ENCODE measurements at places on chromosomes 1 and 21. TPM values are rescaled to one million over a fixed set of nuclear protein-coding genes. Genes with fewer than 3 reads are reported as not detected.

DNA sequence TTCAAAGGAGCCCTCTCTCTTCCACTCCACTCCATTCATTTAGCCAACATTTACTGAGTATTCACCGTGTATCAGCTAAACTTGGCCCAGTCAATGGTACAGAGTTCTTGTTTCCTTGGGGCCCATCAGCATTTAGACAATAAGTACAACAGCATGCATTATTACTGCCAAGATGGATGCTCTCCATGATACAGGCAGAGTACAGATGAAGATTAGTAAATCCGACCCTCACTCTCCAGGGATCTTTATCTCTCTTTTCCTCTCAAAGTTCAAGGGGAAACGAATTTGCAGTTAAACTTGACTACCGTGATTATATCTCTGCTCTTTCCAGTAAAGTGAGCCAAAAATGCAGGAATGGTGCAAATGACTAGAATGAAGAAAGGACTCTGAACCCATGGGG, 184.6 kb upstream of the DUSP10 start:
- no peak for DNase-seq

DNA sequence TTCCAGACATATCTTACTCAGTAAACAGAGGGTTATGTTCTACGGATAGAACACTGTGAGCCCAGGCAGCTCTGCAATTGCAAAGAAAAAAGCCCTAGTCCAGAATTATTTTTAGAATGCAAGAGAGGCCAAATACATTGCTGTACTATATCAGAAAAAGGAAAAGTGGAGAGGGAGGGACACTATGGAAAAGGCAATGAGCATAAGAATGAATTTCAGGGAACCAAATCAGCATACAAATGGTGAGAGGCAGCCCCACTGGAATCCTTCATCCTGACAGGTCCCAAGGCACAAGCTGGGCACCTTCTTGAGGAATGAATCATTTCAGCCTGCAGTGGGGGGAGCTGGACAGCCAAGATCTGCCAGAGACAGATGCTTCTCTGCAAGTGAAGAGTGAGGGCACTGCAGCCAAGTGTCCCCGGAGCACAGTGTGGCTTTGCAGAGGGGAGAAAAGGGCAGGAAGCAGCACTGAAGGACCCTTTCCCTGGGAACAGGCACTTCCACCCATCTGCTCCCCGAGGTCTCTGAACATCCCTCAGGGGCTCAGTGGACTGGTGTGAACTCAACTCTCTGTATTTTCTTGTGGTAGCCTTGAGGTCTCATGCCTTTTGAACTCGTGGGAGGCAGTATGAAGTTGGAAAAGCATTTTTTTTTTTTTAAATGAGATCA, 115.6 kb downstream of the XCL2 start:
- DNase-seq = no peak

- no peak for DNase-seq
These were observed 71.1 kb downstream of the IER5 start for GRCh38 chr1:181159451-181160140.

DNA sequence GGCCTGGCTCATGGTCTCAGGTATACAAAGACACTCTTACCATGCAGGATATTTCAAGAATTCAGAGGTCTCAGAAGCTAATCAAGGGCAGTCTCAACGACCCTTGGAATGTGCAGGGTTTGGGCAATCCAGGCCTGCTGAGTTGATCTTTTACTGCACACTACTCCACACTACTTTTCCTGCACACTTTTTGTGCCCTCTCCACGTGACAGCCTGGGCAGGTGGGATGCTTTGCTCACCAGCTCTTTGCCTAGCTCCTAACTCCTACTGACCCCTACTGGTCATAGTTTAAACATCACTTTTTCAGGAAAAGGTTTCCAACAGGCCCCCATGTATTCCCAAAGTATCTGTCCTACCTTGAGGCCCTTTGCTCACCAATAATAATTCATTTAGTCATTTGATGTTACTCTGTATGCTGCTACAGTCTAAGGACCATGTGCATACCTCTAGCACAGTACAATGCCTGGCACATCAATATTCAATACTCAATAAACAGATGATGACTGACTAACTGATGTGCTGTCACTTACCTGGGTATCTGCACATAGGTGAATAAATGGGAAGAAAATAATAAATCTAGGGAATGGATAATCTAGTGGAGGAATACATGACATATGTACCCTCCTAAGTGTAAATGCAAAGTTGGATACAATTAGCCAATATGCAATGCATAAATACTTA, 9.6 kb downstream of the DUSP23 start:
- DNase-seq = no peak

DNA sequence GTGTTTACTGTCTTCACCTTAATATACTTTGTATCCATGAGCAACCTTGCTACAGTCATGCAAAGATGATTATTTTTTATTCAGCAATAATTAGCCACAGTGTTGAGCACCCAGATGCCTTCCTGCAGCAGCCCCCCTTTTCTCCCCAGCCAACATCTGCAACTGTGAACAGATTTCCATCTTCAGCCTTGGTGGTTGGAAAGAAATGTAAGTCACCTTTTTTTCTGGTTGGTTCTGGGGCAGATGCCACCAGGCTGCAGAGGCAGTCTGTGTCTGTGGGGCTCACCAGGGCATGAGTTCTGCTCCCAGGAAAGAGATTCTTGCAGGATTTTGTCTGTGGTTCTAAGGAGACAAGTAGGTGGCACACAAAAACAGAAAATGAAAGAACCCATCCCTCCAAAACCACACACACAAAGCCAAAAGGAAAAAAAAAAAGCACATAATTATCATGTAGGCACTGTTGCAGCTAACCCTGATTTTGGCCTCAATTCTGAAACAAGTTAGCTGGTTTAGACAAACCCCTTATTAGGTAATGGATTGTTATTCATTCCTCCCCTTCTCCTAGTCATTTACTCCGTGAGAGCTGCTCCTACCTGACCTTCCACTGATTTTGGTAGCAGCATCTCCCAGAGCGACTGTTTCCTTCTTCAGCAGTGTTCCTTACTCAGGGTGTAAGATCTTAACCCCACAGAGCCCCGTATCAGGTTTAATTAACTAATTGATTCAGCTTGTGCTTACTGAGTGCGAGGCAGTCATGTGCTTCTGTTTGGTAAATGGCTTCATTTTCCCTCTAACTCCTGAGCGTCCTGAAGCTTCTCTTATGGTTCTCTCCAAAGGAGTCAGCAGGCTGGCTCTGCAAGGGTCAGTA, 36.5 kb downstream of the GALNT2 start:
- no peak for DNase-seq

GRCh38 chr1:220219865-220220698, 52.2 kb downstream of the RAB3GAP2 start:
- no peak for DNase-seq

DNA sequence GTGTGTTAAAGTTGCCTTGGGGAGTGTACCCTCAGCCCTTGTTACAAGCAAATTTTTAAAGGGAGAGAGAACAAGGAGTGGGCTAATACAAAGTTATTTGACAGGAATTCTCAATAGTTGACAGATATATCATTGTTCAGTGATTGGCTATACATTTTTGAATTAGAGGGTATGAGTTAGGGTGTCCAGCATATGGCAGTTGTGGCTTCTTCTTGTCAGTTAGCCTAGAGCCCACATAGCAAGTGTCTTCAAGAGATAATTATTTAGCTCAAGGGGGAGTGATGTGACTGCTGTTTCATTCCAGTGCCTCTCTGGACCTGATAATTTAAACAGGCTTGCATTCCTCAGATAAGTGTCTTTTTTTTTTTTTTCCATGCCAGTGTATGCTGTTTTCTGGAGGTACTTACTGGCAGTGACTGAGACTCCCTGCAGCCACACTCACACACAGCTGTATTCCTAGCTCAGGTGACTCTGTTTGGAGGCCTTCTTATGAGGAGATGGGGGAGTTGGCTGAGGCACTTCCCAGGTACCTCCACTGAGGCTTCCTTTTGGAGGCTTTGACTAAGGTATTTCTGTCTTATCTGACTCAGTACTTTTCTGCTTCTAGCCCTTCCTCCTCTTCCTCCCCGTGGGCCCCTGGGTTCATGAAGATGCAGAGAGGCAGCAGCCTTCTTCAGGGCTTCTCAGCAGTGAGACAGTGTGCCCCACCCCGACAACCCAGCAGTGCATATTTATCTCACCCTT, 32.3 kb downstream of the IVNS1ABP start:
- DNase-seq = no peak

DNA sequence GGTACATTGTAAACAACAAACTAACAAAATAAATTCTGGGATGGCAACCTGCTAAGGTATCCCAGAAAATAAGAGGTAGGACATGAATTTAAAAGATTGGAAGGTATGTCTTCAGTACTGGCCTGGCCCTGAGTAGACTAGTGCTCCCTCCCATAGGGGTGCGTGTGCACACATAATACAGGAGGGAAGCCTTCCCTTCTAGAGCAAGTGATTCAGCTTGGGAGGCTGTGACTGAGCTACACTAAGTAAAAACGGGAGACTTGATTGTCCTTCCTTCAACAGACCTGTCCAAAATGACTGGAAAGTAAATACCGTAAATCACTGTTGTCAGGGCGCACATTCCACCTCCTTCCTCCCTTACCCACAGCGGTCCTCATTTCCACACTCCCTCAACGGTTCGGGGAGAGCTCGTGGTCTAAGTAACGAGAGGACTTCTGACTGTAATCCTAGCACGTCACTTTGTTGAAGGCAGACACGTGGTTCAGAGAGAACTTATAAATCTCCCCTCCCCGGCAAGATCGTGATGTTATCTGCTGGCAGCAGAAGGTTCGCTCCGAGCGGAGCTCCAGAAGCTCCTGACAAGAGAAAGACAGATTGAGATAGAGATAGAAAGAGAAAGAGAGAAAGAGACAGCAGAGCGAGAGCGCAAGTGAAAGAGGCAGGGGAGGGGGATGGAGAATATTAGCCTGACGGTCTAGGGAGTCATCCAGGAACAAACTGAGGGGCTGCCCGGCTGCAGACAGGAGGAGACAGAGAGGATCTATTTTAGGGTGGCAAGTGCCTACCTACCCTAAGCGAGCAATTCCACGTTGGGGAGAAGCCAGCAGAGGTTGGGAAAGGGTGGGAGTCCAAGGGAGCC, at the start of gene TGFB2:
Gene TGFB2, plus strand, starts transcription at position 523 of the 859 bp plus-strand sequence. CDS start 1,366 bp downstream, outside the sequence.
- DNase-seq = no peak

The MYBPHL gene
- total RNA-seq = not detected

- peak; percentile 76 for DNase-seq
These were observed 125.7 kb upstream of the TMPRSS15 start for GRCh38 chr21:18529254-18529653.

DNA sequence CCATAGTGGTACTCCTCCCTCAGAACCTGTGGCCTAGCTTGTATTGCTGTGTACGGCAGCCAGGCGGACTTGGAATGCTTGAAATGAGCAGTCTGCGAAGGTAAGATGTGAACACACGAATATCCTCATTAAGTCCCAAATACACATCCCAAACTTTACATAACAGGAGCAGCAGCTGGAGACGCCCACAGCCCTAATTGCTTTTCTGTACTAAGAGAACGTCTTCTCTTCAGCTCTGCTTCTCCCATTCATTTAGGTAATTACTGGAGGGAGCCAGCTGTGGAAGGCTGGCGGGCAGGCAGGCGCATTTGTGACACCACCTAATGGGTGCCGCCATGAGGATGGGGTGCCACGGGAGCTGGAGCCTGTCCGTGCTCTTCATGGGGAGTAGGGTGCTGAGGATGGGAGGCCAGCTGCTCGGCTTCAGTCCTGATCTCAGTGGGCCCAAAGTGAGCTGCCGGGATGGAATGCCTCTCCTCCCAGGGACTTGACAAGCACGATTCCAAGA, 66.6 kb upstream of the POU3F1 start:
- no peak for DNase-seq

The PDE9A gene
- total RNA-seq = 3.9 TPM

DNA sequence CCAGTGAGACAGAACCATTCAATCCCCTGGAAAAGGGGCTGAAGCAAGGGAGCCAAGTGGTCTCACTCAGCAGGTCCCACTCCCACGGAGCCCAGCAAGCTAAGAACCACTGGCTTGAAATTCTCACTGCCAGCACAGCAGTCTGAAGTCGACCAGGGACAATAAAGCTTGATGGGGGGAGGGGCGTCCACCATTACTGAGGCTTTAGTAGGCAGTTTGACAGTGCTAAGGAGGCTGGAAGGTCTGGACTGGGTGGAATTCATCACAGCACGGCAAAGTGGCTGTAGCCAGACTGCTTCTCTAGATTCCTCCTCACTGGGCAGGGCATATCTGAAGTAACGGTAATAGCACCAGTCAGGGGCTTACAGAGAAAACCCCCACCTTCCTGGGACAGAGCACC, 105.4 kb upstream of the GORAB start:
- DNase-seq = no peak

The DDR2 gene
- 3.8 TPM for total RNA-seq

DNA sequence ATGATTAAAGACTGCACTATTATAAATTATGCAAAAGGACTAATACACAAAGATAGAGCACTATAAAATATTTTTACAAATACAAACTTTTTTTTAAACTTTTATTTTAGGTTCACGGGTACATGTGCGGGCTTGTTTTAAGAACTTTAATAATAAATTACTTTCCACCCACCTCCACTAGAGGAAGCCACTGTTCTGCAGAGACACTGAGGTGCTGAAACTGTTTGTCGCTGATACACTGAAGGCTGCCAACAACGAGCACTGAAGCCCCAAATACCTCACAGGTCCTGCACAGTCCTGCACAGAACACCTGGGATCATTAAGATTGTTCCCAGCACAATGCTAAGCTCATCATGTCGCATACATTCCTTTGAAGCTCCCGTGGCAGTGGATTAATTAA, 19.9 kb downstream of the COA6 start:
- no peak for DNase-seq

The BRDT gene
- not detected for total RNA-seq

DNA sequence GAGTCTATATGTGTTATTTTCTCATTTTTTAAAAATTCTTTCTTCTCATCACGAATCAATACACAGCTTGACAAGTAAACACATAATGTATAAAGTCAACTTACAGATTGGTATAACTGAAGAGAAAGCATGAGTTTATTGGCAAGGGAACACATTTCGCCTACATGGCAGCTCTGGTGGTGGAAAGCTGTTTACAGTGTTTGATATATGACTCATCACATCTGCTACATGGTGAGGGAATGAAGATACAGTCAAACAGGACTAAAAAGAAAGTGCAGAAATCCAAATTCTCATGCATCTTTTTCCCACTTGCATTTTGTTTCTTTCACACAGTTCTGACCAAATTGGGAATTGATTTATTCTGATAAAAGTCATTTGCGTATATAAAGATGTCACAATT, 122.2 kb upstream of the ADGRL4 start:
- DNase-seq = peak; percentile 7

GRCh38 chr21:29647353-29647781, 292.4 kb downstream of the GRIK1 start:
- DNase-seq = no peak

- no peak for DNase-seq
These were observed 22.8 kb downstream of the LACTBL1 start for GRCh38 chr1:22949822-22950331.

The TIE1 gene
- total RNA-seq = 6.5 TPM

DNA sequence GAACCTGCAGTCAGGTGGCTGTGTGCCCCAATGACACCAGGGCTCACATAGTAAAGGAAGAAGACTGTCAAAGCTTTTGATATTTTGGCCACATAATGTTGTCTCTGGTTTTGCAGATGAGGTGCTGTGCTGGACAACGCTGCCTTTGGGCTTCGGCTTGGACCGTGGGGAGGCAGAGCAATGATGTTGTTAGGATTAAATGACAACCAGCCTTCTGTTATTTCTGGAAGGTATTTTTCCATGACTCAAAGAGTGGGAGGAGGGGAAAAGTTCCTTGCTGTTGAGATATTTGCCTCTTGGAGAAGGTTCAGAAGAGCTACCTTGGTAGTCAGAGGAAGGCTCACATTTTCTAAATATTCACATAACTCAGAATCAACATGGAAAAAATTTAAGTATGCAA, 187.3 kb upstream of the GALNT2 start:
- no peak for DNase-seq

- no peak for DNase-seq
These were observed 1.8 kb downstream of the AGPAT3 start for GRCh38 chr21:43866659-43867331.

The PLEKHA6 gene
- 48.9 TPM for total RNA-seq

Measured in kidney epithelial cell (primary cell).